ENCODE measurements at places on chromosomes 11 and 22.

GRCh38 chr11:34313099-34313517 lies 44.7 kb downstream of the ABTB2 start:
- DNase-seq: no peak

- peak; percentile 94 for DNase-seq
These were observed 2.3 kb downstream of the IRF7 start for GRCh38 chr11:613369-613968.

DNA sequence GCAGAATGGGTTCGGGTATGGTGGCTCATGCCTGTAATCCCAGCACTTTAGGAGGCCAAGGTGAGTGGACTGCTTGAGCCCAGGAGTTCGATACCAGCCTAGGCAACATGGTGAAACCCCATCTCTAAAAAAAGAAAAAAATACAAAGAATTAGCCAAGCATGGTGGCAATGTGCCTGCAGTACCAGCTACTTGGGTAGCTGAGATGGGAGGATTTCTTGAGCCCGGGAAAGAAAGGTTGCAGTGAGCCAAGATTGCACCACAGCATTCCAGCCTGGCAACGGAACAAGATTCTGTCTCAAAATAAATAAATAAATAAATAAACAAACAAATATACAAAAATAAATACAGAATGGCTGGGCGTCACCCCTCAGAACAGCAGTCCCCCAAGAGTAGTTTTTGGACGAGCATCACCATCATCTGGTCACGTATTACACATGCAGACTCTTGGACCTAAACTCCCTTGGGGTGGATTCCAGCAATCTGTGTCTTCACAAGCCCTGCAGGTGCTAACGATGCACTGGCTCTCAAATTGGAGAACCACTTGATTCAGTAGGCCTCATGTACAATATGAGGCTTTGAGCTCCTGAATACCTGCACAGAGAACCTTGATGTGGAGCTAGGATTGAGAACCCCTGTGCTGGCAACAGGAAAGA lies 33.5 kb downstream of the CLMP start:
- DNase-seq: no peak

- DNase-seq: no peak
These were observed 9.0 kb downstream of the DGAT2 start for GRCh38 chr11:75777461-75778110.

- no peak for DNase-seq
These were observed 654 bp upstream of the SYT8 start for GRCh38 chr11:1834062-1834610.

- no peak for DNase-seq
These were observed 44.5 kb downstream of the NECTIN1 start for GRCh38 chr11:119684361-119685110.

- no peak for DNase-seq
These were observed 33.5 kb upstream of the CD44 start for GRCh38 chr11:35105319-35106079.

- DNase-seq: no peak
These were observed 8.2 kb downstream of the SPINDOC start for GRCh38 chr11:63821411-63821810.

GRCh38 chr11:45741032-45741431 lies 63.9 kb upstream of the SLC35C1 start:
- DNase-seq: no peak

DNA sequence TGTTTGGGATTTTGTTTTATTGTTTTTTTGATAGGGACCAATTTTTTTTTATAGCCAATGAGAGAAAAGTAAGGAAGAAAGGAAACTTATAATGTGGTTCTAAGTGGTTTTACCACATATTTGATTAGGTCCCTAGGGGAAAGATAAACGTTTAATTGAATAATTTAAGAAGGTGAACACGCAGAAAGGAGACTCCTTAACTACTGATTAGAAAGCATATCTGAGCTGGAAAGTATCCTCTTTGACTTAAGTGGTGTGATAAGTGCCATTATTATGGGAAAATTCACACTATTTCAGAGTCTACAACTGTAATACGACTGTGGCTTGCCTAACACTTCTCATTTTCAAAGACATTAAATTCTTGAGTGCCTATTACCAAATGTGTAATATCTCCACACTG lies 106.5 kb upstream of the GRAMD1B start:
- no peak for DNase-seq

GRCh38 chr11:8829556-8829955 lies 81.4 kb upstream of the AKIP1 start:
- DNase-seq: no peak

DNA sequence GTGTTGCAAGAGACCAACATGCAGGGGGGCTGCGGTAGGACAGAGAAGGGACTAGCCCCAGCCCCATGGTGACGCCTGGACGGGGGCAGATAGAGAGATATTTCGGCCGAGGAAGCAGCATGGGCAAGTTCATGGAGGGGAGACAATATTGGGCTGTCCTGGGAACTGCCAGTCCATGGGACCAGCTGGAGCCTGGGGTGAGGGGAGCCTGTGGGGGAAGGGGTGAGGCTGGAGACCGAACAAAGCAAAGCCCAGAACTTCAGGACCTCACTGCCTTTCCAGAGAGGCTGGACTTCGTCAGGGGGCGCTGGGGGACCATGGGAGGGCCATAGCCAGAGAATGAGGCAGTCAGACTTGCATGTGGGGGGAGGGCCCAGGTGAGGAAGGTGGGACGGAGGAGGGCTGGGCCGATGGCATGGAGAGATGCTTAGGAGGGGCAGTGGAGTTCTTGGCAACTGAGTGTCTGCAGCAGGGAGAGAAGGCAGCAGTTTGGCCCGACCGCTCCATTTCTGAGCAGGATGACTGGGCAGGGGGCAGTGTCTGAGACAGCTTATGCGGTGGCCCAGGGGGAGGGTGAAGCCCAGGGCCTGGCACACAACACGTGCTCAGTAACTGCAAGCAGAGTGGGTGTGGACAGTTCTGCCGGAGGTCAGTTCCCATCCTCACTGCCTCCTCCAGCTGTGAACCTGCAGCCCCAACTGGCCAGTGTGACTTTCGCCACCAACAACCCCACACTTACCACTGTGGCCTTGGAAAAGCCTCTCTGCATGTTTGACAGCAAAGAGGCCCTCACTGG lies 712 bp downstream of the UPK3A start:
- DNase-seq: no peak

GRCh38 chr11:125464270-125464662 lies 31.8 kb downstream of the FEZ1 start:
- no peak for DNase-seq

GRCh38 chr11:121611242-121611641 lies 158.5 kb upstream of the SORL1-AS1 start:
- DNase-seq: no peak

DNA sequence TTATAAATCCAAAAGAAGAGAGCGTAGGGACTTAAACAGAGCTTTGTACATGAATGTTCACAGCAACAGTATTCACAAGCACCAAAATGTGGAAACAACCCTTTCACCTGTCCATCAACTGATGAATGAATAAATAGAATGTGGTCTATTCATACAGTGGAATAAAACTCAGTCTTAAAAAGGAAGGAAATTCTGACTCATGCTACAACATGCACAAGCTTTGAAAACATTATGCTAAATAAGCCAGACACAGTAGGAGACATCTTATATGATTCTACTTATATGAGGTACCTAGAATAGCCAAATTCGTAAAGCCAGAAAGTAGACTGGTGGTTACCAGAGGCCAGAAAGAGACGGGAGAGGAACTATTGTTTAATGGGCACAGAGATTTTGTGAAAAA lies 74.3 kb downstream of the SHANK2 start:
- no peak for DNase-seq

DNA sequence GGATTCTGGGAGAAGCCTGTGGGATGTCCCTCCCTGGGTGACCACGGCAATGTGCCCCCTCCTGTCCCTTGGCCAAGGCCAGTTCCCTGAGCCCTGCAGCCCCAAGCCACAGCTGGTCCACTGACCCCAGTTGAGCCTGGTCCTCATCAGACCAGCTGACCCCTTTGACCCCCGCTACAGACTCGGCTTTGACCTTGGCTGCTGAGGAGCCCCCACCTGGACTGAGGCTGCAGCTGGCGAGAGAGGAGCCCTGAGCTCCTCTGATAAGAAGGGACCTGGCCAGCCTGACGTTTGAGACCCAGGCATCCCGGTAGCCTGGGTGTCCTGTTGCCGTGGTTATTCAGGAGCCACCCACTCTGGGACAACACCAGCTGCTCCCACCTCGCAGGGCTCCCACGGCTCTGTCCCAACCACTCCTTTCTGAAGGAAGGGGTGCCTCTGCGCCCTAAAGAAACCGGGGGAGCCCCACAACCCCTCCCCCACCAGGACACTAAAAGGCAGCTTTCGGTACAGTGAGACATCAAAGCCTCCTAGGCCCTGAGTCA lies 3.0 kb downstream of the ASCL2 start:
- DNase-seq: no peak

GRCh38 chr11:110919241-110919922 lies 207.1 kb upstream of the ARHGAP20 start:
- DNase-seq: peak; percentile 62

DNA sequence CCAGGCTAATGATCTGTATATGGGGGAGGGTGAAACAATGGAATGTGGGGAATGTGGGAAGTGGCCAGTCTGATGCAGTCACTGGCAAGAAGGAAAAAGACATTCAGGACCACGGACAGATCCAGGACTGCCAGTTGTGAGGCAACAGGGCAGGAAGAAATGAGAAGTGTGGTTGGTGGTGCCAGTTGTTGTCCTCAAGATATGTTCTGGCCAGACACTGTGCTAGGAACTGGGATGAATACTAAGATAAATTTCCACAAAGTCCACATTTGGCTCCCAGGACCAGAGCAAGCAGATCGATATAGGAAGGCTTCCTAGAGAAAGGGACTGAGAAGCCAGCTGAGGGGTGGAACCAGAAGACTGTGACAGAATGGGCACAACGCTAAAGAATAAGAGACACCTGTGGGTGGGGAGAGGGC lies 6.8 kb upstream of the TPBGL start:
- DNase-seq: no peak

DNA sequence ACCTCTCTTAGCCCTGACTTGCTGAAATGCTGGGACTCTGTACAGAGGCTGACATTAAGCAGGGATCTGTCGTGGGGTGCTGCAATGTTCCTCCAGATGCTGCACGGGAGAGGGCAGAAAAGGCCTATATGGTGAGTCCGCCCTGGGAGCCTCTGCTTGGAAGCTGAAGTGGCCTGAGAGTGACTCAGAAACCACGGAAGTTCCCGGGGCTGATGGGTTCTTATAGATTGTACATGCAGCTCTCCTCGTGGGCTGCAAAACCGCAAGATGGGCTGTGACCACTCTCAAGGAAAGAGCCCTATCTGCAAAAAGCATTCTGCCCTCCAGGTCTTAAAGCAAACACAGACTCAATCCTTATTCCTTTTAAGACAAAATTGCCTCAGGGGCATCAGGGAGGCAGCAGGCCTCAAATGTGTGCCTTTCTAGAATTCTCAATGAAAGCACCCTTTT lies 5.8 kb upstream of the SLC43A3 start:
- no peak for DNase-seq

- DNase-seq: no peak
These were observed 26.6 kb downstream of the RAB30 start for GRCh38 chr11:83044958-83045712.

DNA sequence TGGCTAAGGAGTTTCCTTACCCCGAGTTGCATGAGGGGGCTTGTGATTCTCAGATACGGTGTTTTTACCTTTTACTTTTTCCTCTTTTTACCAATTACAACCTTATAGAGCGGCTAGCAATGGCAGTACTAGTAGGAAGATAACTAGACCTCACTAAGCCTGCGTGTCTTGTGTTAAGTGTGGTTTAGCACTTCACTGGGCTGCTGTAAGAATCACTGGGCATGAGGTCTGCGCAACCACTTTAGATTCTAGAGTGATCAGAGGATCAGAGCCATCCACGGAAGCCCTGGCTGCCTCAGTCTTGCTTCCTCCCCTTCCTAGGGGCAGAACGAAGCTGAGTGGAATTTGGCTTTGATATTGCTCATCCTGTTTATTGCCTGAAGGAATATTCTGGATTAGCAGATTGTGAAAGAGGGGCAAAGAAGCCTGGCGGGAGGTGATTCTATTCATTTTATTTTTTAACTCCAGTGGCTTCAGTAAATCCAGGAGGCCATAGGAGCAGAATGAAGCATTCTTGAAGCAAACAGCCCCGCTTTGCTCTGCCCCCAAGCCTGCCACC lies 88.5 kb downstream of the GRAMD1B start:
- DNase-seq: no peak

DNA sequence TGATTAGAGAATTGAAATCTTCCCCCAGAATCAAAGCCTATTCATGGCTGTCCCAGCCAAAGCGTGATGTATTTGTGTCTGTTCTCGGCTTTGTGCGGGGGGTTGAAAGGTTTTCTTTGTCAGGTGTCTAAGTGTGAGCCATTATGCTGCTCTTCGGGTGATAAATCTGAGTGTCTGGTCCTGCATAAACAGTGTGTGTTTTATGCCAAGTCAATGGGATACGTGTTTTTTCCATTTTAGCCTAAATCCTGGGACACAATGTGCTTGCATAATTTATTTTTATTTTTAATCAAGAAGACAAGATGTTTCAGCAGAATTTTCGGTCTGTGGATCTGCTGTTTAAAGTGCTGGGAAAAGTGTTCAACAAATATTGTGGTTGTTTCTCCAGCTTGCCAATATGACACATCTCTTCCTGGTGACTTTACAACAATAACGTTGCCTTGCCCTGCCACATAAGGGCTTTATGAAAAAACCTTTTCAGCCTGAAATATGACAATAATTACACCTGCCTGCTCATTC lies 267.8 kb downstream of the TBC1D22A start:
- DNase-seq: no peak

- DNase-seq: no peak
These were observed 28.9 kb upstream of the SHISAL1 start for GRCh38 chr22:44341431-44342346.

DNA sequence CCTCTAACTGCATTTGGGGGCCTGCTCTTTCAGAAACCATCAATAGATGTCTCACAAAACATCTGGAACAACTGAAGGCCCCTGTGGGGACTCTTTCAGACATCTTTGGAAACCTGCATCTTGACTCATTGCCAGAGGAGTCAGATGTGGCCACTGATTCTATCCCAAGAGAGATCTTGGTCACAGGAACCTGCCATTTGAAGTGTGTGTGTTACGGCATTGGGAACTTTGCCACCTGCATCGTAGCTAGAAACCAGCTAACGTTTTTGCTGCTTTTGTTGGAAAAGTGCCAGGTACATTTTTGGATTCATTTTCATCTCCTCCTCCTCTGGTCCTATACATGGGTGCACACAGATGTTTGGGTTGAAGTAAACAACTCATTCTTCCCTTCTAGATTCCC lies 4.3 kb downstream of the SRRD start:
- no peak for DNase-seq

DNA sequence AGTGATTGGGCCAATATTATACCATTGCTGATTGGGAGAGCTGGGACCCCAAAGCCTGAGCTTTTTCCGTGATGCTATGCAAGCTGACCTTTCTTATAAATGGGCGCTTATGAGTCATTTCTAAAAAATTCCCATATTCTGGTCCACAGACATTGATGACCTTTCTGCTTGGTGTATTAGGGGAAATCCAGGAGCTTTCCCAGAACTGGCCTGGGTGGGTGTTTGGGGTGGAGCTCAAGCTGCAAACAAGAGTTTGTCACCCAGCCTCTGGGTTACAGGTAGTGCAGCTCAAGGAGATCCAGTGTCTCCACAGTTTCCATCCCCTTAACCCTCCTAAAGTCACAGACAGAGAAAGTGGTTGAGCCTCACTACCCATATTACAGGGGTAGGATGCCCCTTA lies 67.7 kb downstream of the CCDC81 start:
- no peak for DNase-seq

GRCh38 chr22:48953830-48954229 lies 873.8 kb downstream of the BRD1 start:
- DNase-seq: no peak

- peak; percentile 81 for DNase-seq
These were observed 732 bp upstream of the SORL1 start for GRCh38 chr11:121451178-121451985.

All from NCI-H526 (cell line).